ENCODE measurements at places on chromosomes 7 and 10.

DNA sequence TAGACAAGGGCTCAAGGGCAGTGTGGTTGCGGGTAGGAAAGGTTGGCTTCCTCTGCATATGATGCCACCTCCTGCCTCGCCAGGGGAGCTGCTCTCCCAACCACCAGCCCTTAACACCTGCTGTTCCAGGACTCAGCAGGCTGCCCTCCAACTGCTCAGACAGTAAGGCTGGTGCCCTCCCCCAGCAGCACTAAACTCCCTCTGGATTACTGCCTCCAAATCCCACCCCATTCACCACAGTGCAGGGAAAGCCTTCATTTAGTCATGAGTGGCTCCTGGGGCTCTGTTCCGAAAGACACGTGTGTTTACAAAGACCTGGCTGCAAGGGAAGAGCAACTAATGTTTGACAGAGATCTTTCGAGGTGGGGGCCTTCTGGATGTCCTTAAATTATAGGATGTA lies 437.2 kb upstream of the MKI67 start:
- H3K4me3 ChIP-seq: no peak overlapping the region
- no peaks in the 10 kb centered on the region for H3K36me3 ChIP-seq
- H3K4me1 ChIP-seq: no peaks in the 10 kb centered on the region
- DNase-seq: no peak
- H3K27me3 ChIP-seq: no peaks in the 10 kb centered on the region

- H3K27me3 ChIP-seq: no peaks in the 10 kb centered on the region
- H3K4me1 ChIP-seq: peaks cover 23% of the 10 kb centered on the region
- no peak overlapping the region for H3K4me3 ChIP-seq
- peaks cover 18% of the 10 kb centered on the region for H3K36me3 ChIP-seq
- no peak for DNase-seq
These were observed 49.9 kb downstream of the UBE2H start for GRCh38 chr7:129902788-129903422.

DNA sequence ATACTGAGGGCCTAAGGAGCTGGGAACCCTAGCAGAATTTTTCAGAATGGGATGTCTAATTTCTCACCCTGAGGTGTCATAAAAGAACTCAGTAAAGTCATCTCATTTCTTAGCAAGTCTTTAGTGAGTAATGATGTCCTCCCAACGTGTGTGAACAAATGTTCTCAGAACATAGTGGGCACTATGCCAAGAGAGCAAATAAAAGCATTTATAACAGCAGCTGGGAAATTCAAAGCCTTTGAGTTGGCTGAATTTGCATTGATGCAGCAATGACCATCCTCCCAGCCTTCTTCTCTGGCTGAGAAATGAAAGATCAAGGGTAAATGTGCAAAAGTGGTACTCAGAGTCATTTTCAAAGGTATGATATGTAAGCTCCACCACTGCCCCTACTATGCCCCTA lies 109.4 kb downstream of the FAM107B start:
- H3K4me1 ChIP-seq: peaks cover 5% of the 10 kb centered on the region
- H3K4me3 ChIP-seq: no peak overlapping the region
- no peak overlapping the region for H3K27ac ChIP-seq
- no peaks in the 10 kb centered on the region for H3K36me3 ChIP-seq

DNA sequence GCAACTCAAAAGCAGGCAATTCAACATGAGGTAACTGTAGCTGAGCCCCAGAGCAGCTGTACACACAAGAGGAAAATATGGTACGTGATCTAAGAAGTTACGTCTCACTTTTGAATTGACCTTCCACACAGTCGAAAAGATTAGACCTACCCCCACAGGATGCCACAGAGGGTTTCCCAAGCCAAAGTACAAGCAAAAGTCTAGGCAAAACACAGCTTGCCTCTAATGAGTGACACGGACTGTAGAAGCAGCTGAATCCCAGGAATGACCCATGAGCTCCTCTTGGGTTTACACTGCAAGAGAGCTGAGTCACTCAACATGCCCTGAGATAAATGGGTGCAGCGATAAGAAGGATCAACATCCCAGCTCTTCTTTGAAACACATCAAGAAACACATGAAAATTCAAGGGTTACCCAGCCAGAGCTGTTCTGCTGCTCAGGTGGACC lies 9.8 kb downstream of the CREB3L2 start:
- no peak overlapping the region for H3K27ac ChIP-seq
- H3K36me3 ChIP-seq: peaks cover 8% of the 10 kb centered on the region
- H3K4me1 ChIP-seq: peaks cover 33% of the 10 kb centered on the region
- no peaks in the 10 kb centered on the region for H3K27me3 ChIP-seq

DNA sequence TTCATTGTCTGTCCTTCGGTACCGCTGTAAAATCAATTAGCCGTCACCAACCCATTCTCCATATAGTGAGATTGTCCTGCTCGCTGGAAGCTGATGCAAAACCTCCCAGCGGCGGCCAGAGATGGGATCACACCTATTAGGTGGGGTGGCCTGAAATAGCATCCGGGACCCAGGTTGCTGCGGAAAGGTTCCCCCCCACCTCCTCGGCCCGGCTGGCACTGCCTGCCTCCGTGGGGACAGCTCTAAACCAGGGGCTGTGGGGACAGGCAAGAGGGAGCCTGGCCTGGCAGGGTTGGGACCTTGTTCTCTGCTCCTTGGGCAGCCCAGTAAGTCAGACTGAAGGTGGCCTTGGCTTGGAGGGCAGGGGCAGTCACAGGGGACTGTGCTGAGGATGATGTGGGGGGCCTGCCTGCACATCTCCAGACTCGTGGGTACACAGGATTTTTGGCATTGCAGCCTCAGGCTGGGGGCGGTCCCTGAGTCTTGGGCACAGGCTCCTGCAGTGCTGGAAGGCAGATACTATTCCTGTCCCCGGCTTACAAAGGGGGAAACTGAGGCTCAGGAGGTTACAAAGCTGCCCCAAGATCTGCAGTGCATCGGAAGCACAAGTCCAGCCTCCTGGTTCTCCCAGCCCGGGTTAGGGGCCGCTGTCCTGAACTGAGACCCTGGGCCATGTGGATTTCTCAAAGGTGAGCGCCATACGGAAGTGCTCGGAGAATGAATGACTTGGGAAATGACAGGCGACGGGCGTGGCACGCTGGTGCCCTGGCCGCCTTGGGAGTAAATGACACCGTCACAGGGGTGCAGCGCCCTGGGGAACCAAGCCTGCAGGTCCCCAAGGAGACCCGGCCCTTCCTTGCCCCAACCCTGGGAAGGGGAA lies 65.6 kb downstream of the UNCX start:
- no peak overlapping the region for H3K4me3 ChIP-seq
- peaks cover 11% of the 10 kb centered on the region for H3K27me3 ChIP-seq
- no peak for DNase-seq

DNA sequence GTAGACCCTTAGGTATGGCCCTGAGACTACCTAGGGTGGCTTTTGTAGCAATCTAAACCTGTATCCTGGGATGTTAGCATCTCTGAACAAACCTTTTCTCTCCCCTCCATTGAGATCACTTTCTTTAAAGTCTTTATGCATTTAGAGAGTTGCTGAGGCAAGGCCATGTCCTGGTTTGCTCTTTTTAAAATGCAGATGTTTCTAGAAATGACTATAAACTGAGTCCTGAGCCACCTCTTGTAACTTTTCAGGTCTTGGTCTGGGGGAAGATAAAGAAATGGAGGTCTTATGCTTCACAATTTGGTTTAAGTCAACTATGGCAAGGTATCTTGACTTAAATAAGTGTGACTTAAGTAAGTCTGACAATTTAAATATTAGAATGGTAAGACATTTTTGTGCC lies 78.0 kb downstream of the AUTS2 start:
- H3K4me1 ChIP-seq: peaks cover 39% of the 10 kb centered on the region
- H3K36me3 ChIP-seq: no peaks in the 10 kb centered on the region
- H3K27ac ChIP-seq: no peak overlapping the region
- H3K27me3 ChIP-seq: no peaks in the 10 kb centered on the region

All from neural crest cell (in vitro differentiated cells).